ENCODE measurements at places on chromosomes 3 and 15. TPM values are rescaled to one million over a fixed set of nuclear protein-coding genes. Genes with fewer than 3 reads are reported as not detected.

The TSEN2 gene
- polyA plus RNA-seq: 17.2 TPM

The PRRT3 gene
- 1.0 TPM for polyA plus RNA-seq

The CCDC39 gene
- 0.30 TPM for polyA plus RNA-seq

The FAM174B gene
- 11.8 TPM for polyA plus RNA-seq

The OR4F6 gene
- polyA plus RNA-seq: not detected

The DPH6 gene
- polyA plus RNA-seq: 9.7 TPM

The LXN gene
- 38.4 TPM for polyA plus RNA-seq

The GMPS gene
- 16.2 TPM for polyA plus RNA-seq

The FANCD2OS gene
- not detected for polyA plus RNA-seq

The ADPRH gene
- 14.6 TPM for polyA plus RNA-seq

The AGTR1 gene
- 1.7 TPM for polyA plus RNA-seq

The ZNF35 gene
- 2.7 TPM for polyA plus RNA-seq

The CNTN6 gene
- polyA plus RNA-seq: 0.04 TPM

The C3orf70 gene
- polyA plus RNA-seq: 3.5 TPM

The KCTD6 gene
- polyA plus RNA-seq: 20.8 TPM

The GABRR3 gene
- not detected for polyA plus RNA-seq

The EPHA3 gene
- polyA plus RNA-seq: 4.2 TPM

The CCDC32 gene
- 26.9 TPM for polyA plus RNA-seq

The XYLB gene
- 1.8 TPM for polyA plus RNA-seq

The GOLGA6B gene
- polyA plus RNA-seq: not detected

The SERINC4 gene
- polyA plus RNA-seq: not detected

The ABCC5 gene
- polyA plus RNA-seq: 29.4 TPM

The BFSP2 gene
- polyA plus RNA-seq: not detected

The KLF15 gene
- 13.4 TPM for polyA plus RNA-seq

The LRCH3 gene
- 20.9 TPM for polyA plus RNA-seq

The GRM2 gene
- 0.24 TPM for polyA plus RNA-seq

The TWF2 gene
- 14.3 TPM for polyA plus RNA-seq

The ITPKA gene
- 0.15 TPM for polyA plus RNA-seq

The SUCLG2 gene
- polyA plus RNA-seq: 32.3 TPM

The EOMES gene
- polyA plus RNA-seq: 0.05 TPM

The LINGO1 gene
- 2.4 TPM for polyA plus RNA-seq

The CCDC80 gene
- 61.4 TPM for polyA plus RNA-seq

The KY gene
- 0.34 TPM for polyA plus RNA-seq

The FBXO40 gene
- polyA plus RNA-seq: 0.11 TPM

The ADAMTS9 gene
- polyA plus RNA-seq: 28.8 TPM

Data from ovary (tissue), 10 donors.